Regular cardiac myocyte (primary cell): ENCODE measurements at places on chromosomes 11 and 22. TPM values are rescaled to one million over a fixed set of nuclear protein-coding genes. Genes with fewer than 3 reads are reported as not detected.

Gene CHEK1
- total RNA-seq: 22.3 and 42.9 TPM in 2 replicates

Gene TSSK2
- total RNA-seq: not detected in 2 replicates

Gene BATF2
- 0.28 and 0.77 TPM in 2 replicates for total RNA-seq

Gene IGSF9B
- total RNA-seq: under 0.01 TPM in 2 replicates

Gene MIAT
- 0.38 and 1.1 TPM in 2 replicates for total RNA-seq
